ENCODE measurements at places on chromosomes 1 and 21. TPM values are rescaled to one million over a fixed set of nuclear protein-coding genes. Genes with fewer than 3 reads are reported as not detected.

- peaks cover 26% of the 10 kb centered on the region for H3K4me1 ChIP-seq
- DNase-seq, result no peak
- no peak overlapping the region for H3K4me3 ChIP-seq
- no peak overlapping the region for H3K27ac ChIP-seq
- H3K36me3 ChIP-seq, result peaks cover 13% of the 10 kb centered on the region
These were observed 2.0 kb downstream of the PYCR2 start for GRCh38 chr1:225921734-225922709.

DNA sequence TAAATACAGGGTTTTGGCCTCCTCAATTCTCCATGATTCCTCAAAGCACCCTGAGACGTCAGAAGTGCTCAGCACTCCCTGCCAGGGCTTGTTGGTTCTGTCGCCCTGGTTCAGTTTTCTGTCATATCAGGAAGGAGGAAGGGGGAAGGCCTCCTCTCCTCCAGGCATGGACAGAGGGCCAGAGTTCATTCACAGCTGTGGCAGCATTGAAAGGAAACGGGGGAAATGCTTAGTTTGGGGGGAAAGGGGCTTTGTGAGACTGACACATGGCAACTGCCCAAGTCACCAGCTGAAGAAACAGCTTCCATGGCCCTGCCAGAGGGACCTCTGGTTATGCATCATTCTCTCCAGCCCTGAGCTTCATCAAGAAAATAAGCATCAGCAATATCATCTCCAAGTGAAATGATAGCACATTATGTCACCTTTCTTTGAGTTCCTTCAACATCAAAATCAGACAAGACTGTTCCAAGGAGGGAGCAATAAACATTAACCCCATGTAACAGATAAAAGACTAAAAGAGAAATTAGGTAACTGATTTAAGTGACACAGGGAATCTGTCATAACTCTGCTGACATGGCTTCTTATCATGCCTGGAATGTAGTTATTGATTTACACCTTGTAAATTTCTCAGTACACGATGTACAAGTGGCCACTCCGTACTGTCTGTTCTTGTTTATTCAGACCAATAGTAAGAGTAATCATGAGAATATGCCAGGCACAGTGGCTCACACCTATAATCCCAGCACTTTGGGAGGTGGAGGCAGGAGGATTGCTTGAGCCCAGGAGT is 103.2 kb upstream of the SLC25A33 start:
- no peak overlapping the region for H3K4me3 ChIP-seq
- H3K27ac ChIP-seq, result no peak overlapping the region
- no peak for DNase-seq
- peaks cover 16% of the 10 kb centered on the region for H3K4me1 ChIP-seq

- no peaks in the 10 kb centered on the region for H3K4me1 ChIP-seq
- DNase-seq, result no peak
- H3K4me3 ChIP-seq, result no peak overlapping the region
- H3K36me3 ChIP-seq, result no peaks in the 10 kb centered on the region
These were observed 18.3 kb upstream of the MAP10 start for GRCh38 chr1:232786845-232787455.

GRCh38 chr1:183242556-183242955 is 56.5 kb downstream of the LAMC2 start:
- H3K27ac ChIP-seq, result peak overlapping the region; percentile 100
- H3K4me1 ChIP-seq, result peaks cover 75% of the 10 kb centered on the region
- H3K36me3 ChIP-seq, result no peaks in the 10 kb centered on the region
- H3K27me3 ChIP-seq, result no peaks in the 10 kb centered on the region
- no peak for DNase-seq

GRCh38 chr1:184292101-184292500 is 94.7 kb upstream of the C1orf21 start:
- H3K27ac ChIP-seq, result no peak overlapping the region
- H3K27me3 ChIP-seq, result no peaks in the 10 kb centered on the region
- DNase-seq, result no peak
- no peaks in the 10 kb centered on the region for H3K36me3 ChIP-seq

EPHA8 gene
- not detected for polyA plus RNA-seq

- peaks cover 6% of the 10 kb centered on the region for H3K36me3 ChIP-seq
- no peak overlapping the region for H3K4me3 ChIP-seq
- no peaks in the 10 kb centered on the region for H3K4me1 ChIP-seq
These were observed 60.8 kb upstream of the LBR start for GRCh38 chr1:225488676-225489075.

GRCh38 chr1:8293118-8293517 is 24.8 kb upstream of the SLC45A1 start:
- no peaks in the 10 kb centered on the region for H3K4me1 ChIP-seq
- no peak overlapping the region for H3K4me3 ChIP-seq
- no peaks in the 10 kb centered on the region for H3K27me3 ChIP-seq
- H3K36me3 ChIP-seq, result no peaks in the 10 kb centered on the region
- H3K27ac ChIP-seq, result no peak overlapping the region
